ENCODE measurements at places on chromosomes 16 and 17.

DNA sequence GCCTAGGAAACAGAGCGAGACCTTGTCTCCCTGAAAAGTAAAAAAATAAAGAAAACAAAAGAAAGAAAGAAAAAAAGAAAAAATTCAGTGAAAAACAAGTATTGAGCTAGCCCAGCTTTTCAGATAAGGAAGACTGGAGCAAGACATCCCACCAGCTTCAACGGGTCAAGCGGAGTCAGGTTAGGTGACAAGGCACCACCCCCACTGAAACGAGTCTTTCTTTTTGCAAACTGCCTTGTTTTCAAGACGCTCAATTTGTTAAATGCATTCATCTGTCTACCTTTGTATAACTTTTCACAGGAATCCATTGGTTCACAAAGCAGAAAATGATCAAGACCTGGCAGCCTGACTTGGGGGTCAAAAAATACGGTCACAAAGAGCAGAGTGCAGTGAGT is 10.7 kb upstream of the AXIN2 start:
- DNase-seq = no peak

- no peak for DNase-seq
Observed at GRCh38 chr17:38900978-38901656, 24.3 kb upstream of the LASP1NB start.

DNA sequence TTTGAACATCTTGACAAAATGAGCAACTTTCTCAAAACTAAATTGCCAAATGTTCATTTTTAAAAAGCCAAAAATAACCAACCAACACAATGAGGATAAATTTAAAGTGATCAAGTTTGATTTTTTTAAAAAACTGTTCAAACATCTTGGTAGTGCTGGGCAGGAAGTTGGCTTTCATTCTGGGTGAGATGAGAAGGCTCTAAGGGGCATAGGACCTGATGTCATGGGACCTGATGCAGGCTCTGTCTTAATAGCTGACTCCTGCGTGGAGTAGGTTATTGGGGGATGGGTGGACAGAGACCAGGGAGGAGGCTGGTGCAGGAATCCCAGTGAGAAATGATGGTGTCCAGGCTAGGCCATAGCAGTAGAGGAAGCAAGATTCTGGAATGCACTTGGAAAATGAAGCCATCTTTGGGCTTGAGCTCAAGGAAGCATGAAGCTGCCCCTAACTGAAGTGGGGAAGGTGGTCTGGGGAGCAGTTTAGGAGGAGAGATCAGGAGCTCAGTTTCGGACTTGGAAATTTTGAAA is 20.4 kb downstream of the NLRC5 start:
- DNase-seq = no peak

- DNase-seq = no peak
Observed at GRCh38 chr17:149897-150584, 12.7 kb downstream of the SCGB1C2 start.

Data from vagina (tissue), 2 donors.